ENCODE measurements at places on chromosomes 16 and 17.
A peak's percentile ranks its signal among the peaks of the same experiment; 100 is the strongest.

DNA sequence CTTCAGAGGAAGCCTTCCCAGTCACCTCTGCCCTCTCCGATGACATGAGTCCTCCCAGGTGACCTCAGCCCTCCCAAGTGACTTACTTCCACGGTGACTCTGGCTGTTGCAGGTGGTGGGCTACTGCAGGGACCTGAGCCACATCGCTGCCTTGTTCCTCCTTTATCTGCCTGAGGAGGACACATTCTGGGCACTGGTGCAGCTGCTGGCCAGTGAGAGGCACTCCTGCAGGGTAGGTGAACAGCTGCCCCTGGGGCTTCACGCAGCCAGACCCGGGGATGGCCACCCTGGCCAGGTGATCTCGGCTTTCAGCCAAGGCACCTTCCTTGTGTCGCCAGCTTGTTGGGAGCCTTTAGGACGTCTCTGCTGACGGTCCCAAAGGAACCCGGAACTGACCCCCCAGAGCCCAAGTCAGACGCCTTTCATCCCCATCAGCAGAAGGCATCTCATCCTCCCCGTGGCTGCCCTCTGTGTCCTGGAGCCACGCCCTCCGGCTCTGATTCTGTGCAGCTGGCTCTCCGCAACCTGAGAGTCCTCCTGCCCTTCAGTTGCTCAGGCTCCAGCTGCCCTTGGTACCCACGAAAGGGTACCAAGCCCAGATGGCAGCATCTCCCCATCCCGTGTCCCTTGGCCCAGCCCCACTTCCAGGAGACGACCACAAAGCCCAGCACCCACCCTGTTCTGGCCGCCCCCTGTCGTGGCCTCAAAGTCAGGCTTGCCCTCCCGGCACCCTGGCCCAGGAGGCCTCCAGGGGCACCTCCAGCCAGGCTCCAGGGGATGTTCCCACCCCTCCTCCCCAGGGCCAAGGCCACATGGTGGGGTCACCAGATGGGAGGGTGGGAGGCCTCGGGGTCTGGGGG lies 81.7 kb downstream of the GOSR1 start:
- DNase-seq, result no peak

DNA sequence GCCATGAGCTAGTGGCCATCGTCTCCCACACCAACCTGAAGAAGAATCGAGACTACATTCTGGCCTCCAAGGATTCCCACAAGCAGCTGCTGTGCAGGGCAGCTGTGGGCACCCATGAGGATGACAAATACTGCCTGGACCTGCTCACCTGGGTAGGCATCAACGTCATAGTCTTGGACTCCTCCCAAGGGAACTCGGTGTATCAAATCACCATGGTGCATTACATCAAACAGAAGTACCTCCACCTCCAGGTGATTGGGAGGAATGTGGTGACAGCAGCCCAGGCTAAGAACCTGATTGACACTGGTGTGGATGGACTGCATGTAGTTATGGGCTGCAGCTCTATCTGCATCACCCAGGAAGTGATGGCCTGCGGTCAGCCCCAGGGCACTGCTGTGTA lies 70.2 kb downstream of the GRIN2A start:
- no peak for DNase-seq

GRCh38 chr16:76756951-76757350 lies 434.0 kb upstream of the MON1B start:
- DNase-seq, result no peak

- no peak for DNase-seq
Observed at GRCh38 chr16:21279501-21279900, 1.4 kb upstream of the CRYM start.

- DNase-seq, result no peak
Observed at GRCh38 chr17:49452201-49452600, 37.5 kb upstream of the PHB1 start.

DNA sequence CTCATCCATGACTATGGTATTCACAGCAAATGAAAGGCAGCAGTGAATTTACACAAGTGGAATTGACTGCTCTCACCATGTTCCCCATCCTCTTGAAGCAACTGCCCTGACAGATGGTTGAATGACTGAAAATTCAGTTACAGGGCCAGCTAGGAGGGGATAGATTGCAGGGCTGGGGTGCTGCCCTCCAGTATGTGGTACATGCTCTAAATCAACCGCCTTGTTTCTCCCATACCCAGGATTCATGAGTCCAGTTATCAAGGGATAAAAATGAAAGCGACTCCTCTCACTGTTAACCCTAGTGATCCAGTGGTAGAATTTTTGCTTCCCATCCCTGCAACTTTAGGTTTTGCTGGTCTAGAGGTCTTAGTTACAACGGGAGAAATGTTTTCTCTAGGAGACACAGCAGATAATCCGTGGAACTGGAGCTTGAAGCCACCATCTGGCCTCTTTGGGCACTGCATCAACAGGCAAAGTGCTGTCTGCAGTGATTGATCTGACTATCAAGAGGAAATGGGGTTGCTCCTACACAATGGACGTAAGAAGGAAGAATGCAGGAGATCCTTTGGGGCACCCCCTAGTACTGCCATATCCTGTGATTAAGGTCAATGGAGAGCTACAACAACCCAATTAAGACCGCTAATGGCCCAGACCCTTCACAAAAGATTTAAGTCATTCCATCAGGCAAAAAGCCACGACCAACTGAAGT lies 32.0 kb downstream of the SCPEP1 start:
- DNase-seq, result peak; percentile 42

GRCh38 chr17:284676-285355 lies 67.8 kb downstream of the RPH3AL start:
- no peak for DNase-seq

- no peak for DNase-seq
Observed at GRCh38 chr17:62816282-62816839, 8.2 kb upstream of the MARCHF10 start.

DNA sequence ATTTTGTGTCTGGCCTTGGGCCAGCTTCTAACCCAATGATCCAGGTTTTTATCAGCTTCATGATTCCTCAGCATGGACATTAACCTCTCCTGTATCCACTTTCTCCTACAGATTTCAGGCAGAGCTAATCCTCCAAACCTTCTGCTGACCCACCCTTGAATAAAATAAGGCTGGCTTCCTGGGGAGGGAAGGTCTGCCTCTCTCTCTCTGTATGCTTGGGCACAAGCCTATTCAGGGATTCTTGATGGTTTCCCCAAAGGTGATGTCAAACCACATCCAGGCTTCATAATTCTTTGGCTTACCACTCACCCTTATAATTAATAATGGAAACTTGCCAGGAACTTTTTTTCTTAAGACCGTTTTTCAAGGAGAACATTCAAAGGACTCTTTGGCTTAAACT lies 240.1 kb downstream of the UTP18 start:
- DNase-seq, result no peak

GRCh38 chr16:85330694-85331188 lies 218.5 kb upstream of the CIBAR2 start:
- no peak for DNase-seq

- no peak for DNase-seq
Observed at GRCh38 chr16:85689285-85689949, 663 bp upstream of the GINS2 start.

DNA sequence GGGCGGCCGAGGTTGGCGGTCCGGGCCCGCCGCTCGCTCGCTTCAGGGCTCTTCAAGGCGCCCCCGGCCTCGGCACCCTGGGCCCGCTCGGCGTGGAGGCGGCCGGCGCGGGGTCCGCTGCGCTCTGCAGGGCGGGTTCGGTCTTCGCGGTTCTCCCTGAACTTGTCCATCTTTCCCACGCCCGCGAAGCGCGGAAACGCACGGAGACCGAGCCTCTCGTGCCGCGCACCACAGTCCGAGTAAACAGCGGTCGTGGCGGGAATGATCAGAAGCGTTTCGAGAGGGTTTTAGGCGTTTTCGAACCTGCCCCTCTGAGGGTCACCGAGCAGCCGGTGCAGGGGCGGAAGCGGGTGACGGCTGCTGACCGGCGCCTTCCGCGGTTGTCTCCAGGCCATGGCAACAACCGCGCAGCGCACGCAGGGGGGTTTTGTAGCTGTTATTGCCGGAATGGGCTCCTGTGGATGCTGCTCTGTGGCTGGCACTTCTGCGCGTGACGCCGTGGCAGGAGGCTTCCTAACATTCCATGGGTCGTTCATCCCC lies 414 bp downstream of the NARF start:
- peak; percentile 39 for DNase-seq
